ENCODE measurements at places on chromosomes 2 and 18.

DNA sequence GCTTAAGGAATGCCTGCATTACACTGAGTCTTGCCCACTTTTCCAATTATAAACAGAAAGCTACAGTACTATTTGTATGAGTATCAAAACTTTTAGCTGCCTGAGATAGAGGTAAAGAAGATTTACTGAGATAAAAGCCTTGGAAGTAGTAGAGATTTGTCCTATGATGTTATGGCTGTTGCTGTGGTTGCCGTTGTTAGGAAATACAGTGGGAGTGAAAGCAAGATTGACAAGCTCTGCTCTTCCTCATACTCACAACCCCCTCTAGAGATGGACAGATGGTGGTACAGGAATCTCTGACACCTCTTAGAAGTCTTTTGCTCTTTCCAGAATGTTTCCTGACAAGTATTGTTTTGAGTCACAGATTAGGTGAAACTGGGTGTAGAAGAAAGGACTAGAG is 242.5 kb downstream of the RPIA start:
- peak; percentile 18 for DNase-seq

GRCh38 chr2:57536535-57537231 is 509.9 kb upstream of the VRK2 start:
- DNase-seq: no peak

GRCh38 chr2:120228503-120228902 is 5.3 kb upstream of the TMEM185B start:
- DNase-seq: no peak

DNA sequence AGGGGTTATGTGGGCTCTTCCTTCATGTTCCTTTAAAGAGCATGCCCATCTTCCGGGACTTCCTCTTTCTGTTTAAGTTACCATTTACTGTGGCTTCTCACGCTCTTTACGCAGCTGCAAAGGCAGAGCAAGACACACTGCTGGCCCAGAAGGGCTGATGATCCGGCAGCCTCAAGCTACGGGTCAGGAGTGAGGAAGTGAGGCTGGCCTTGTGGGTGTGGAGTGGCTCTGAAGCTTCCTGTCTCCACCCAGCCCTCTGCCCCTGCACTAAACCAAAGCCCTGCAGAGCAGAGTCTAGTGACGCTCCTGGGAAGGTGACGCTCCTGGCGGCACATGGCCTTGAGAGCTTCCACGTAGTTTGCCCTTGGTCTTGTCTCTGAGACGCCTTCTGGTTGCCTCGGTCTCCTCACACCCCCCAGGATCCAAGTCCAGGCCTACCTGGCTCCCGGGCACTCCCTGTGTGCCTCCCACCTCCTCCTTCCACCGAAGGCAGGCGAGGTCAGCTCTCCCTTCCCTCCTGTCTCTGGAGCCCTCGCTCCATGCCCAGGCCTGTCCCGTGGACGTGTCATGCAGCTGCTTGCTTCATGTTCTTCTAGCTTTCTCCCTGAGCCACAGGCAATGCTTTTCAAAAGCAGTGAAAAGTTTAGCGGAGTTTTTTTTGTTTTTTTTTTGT is 50.3 kb downstream of the ARL4C start:
- DNase-seq: peak; percentile 48

DNA sequence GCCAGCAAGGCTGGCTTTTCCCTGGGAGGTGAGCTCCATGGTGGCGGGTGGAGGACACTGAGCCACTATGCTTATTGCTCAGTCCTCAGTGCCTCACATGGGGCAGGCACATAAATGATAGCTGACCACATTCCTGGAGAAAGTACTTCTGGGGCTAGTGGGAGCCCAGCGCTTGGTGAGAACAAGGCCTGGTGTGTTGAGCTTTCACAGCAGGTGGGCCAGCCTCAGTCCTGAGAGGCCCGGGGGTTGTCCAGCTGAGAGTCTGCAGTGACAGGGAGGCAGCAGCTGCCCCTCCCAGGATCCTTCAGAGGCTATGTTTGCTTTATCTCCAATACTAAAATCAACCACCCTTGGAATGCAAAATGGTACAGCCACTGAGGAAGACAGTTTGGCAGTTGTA is 217.7 kb downstream of the ZBTB7C start:
- DNase-seq: no peak

DNA sequence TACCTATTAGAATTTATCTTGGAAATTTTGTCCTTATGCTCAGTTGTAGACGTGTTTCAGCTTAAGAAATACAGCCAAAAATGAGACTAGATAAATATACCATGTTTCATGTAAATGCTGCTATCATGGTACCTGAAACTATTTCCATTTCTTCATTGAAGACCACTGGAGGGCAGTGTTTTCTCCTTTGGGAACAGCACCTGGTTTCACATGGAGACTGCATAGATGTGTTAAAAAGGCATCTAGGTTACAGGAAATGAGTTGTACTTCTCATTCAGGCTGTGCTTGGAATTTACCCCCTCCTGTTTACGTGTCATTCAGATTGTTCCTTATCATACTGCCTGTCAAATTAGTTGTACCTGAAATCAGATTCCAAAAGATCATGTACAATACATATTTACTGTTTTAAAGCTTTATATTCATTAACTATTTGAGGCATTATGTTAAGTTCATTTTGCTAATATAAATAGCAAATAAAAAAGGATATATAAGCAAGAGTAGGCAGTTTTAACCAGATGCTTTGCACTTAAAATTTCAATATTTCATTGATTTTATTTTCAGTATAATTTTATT is 57.3 kb upstream of the PSMD14 start:
- DNase-seq: peak; percentile 53

GRCh38 chr2:120488531-120488930 is 142.6 kb downstream of the INHBB start:
- no peak for DNase-seq

- DNase-seq: peak; percentile 24
These were observed 106.4 kb upstream of the CCDC85A start for GRCh38 chr2:56077359-56077915.

- DNase-seq: peak; percentile 54
These were observed 195.6 kb downstream of the TGIF1 start for GRCh38 chr18:3645384-3646156.

DNA sequence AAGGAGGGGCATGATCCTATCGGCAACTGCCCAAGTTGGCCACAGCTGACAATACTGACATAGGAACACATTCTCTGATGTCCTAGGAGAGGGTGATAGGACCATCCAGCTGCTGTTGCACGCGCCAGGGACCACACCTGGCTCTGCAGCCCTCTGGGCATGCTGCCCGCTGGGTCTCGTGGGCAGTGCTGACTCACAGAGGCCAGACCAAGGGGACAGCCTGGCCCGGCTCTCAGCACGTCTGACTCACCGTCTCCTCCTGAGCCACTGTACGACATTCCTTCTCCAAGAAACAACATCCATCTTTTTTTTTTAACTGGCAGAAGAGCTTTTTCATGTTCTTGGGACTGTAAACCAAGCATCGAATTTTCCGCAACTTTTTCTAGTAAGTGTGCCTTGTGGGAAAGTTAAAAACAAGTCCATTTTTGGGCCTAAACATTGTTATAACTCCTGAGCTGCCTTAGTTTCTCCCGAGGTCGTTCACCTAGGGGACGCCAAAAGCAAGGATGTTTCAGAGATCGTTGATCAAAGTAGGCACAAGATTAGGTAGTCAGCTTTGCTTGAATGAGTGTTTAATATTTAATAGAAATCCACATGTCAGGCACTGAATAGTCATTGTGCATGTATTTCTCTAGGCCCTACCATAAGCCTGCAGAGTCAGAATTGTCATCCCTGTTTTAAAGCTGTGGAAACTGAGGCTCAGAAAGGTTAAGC is 100.3 kb downstream of the TTC32 start:
- DNase-seq: peak; percentile 97

DNA sequence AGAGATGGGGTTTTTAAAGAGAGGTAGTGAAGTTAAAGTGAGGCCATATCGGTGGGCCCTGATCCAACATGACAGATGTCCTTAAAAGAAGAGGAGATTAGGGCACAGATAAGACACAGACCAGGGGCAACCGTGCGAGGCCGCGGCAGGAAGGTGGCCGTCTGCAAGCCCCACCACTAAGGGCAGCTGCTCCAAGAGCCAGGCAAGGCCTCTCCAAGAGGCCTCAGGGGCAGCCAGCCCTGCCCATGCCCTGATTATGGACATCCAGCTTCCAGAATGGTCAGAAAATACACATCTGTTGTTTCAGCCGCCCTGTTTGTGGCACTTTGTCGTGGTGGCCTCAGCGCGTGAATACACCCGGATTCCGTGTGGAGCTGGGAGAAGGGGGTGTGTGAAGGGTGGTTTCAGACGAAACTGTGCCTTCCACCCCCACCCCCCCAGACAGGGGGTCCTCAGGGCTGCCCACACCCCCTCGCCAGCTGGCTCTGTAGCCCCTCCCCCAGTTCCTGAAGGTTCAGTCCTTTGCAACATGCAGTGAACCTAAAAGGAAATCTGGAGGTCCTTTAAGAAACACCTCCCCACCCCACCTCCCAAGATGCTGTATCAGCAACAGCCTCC is 74.1 kb upstream of the SMAD7 start:
- DNase-seq: no peak

GRCh38 chr2:12686708-12687283 is 29.9 kb upstream of the TRIB2 start:
- DNase-seq: no peak

DNA sequence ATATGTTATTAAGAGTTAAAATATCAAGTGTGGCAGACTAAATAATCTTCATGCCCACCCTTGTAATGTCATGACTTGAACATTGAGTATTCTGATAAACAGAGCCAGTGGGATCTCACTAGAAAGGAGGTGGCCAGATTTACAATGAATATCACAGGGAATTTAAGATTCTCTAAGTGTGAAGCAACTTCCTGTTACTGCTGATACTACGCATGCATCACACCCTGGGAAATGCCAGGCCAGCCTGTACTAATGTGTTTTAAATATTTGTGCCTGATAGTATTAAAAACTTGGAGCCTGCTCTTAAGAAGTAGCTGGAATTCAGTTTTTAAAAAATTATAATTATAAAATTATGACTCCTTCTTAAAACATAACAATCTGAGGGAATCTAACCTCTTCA is 148.3 kb downstream of the LAMA3 start:
- DNase-seq: peak; percentile 96

- peak; percentile 14 for DNase-seq
These were observed 112.5 kb downstream of the AP1S3 start for GRCh38 chr2:223724861-223725260.

GRCh38 chr2:10022041-10022421 is 21.3 kb upstream of the KLF11 start:
- DNase-seq: no peak

All from iris pigment epithelial cell (primary cell).